ENCODE measurements at places on chromosomes 3 and 15.

GRCh38 chr3:181017690-181018089, 28.2 kb upstream of the DNAJC19 start:
- no peak for DNase-seq

GRCh38 chr3:172189987-172190603, 150.7 kb downstream of the FNDC3B start:
- DNase-seq: no peak

- DNase-seq: no peak
Observed at GRCh38 chr3:174110761-174111160, 713.2 kb downstream of the NLGN1 start.

DNA sequence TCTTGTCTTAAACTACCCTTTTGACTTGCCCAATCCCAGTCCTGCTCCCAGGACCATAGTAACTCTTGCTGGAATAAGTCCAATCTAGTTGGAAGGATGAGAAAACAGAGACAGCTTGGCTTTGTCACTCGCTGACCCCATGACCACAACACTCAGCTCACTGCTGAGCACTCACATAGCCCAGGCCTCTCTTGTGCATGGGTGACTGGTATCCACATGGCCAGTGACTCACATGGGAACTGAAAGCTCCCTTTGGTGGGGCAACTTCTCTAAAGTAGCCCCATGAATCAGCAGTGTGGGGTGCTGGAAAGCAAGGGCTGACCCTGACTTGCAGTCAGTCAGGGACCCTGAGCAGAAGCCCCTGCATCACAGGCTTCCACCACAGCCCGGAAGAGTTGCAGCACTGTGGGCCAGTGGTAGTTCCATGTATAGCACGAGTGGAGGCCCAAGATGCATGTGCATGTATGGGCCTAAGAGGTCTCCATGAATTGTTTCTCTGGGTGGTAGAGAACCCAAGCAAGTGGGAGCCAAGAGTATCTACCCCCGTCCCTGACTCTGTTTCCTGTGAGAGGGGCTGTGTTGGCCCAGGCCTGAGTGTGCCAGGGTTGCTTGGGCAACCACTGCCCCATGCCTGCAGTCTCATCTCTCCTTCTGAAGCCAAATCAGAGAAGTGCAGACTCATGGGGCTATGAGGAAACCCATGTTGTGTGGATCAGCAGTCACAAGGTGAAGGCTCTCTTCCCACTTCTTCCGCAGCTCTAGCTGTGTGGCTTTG, 62.1 kb upstream of the XCR1 start:
- no peak for DNase-seq

Data from naive B cell (primary cell).